ENCODE measurements at places on chromosomes 12 and 14. TPM values are rescaled to one million over a fixed set of nuclear protein-coding genes. Genes with fewer than 3 reads are reported as not detected.

The TAS2R14 gene
- total RNA-seq, result 2.0 TPM

The DDN gene
- 0.50 TPM for total RNA-seq

The TAS2R7 gene
- not detected for total RNA-seq

The RIPK3 gene
- not detected for total RNA-seq

The RHOJ gene
- total RNA-seq, result not detected

The PLEKHG7 gene
- not detected for total RNA-seq

The KRT8 gene
- total RNA-seq, result 441 TPM

The HCAR3 gene
- 0.05 TPM for total RNA-seq

All from NCI-H460 (cell line).